ENCODE measurements at places on chromosomes 12 and 14.
A peak's percentile ranks its signal among the peaks of the same experiment; 100 is the strongest.

- H3K36me3 ChIP-seq, result no peaks in the 10 kb centered on the region
- no peak for DNase-seq
- no peak overlapping the region for H3K27ac ChIP-seq
- H3K4me1 ChIP-seq, result no peaks in the 10 kb centered on the region
- H3K4me3 ChIP-seq, result no peak overlapping the region
- no peaks in the 10 kb centered on the region for H3K27me3 ChIP-seq
Observed at GRCh38 chr12:76123259-76124212, 39.1 kb upstream of the NAP1L1 start.

DNA sequence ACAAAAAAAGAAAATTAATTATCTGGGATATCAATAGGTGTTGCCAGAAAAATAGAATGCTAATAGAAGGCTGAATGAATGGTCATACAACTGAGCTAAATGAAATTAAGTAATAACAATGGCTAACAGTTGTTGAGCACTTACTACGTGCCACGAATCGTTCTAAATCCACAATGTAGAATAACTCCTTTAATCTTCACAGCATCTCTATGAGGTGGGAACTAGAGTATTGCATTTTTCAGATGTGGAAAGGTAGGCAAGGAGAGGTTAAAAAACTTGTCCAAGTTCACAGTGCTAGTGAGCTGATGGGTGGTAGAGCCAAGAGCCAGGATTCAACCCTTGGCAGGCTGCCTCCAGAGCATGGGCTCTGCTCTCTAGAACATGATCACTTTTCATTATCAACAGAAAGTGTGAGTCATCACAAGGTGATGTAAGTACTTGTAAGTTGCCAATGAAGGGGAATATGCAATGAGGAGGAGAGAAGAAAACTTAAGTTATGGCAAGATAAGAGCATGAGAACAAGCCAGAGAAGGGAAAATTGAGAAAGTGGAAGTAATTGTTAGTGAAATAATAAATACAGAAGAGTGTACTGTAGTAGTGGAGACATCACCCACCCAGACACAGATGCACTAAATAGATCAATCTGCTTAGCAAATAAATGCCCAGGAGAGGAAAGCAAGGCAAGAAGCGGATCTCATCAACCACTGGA lies 122.1 kb downstream of the PRKD1 start:
- H3K4me1 ChIP-seq, result no peaks in the 10 kb centered on the region
- no peaks in the 10 kb centered on the region for H3K27me3 ChIP-seq
- DNase-seq, result no peak
- no peaks in the 10 kb centered on the region for H3K36me3 ChIP-seq

GRCh38 chr12:127306604-127307215 lies 960.3 kb upstream of the TMEM132C start:
- no peak overlapping the region for H3K4me3 ChIP-seq
- no peaks in the 10 kb centered on the region for H3K4me1 ChIP-seq
- no peak overlapping the region for H3K27ac ChIP-seq
- H3K27me3 ChIP-seq, result no peaks in the 10 kb centered on the region
- no peaks in the 10 kb centered on the region for H3K36me3 ChIP-seq

GRCh38 chr14:94691660-94692034 lies 78.3 kb downstream of the GSC start:
- no peak overlapping the region for H3K27ac ChIP-seq
- DNase-seq, result no peak
- no peaks in the 10 kb centered on the region for H3K27me3 ChIP-seq

- H3K27ac ChIP-seq, result peak overlapping the region; percentile 77
- no peaks in the 10 kb centered on the region for H3K4me1 ChIP-seq
- H3K4me3 ChIP-seq, result peak overlapping the region; percentile 59
- no peaks in the 10 kb centered on the region for H3K36me3 ChIP-seq
Observed at GRCh38 chr12:91178139-91178561, 4.5 kb downstream of the DCN start.

GRCh38 chr14:100371773-100372172 lies 48.6 kb downstream of the SLC25A47 start:
- H3K27me3 ChIP-seq, result no peaks in the 10 kb centered on the region
- no peaks in the 10 kb centered on the region for H3K4me1 ChIP-seq
- no peaks in the 10 kb centered on the region for H3K36me3 ChIP-seq
- no peak overlapping the region for H3K4me3 ChIP-seq
- DNase-seq, result no peak

DNA sequence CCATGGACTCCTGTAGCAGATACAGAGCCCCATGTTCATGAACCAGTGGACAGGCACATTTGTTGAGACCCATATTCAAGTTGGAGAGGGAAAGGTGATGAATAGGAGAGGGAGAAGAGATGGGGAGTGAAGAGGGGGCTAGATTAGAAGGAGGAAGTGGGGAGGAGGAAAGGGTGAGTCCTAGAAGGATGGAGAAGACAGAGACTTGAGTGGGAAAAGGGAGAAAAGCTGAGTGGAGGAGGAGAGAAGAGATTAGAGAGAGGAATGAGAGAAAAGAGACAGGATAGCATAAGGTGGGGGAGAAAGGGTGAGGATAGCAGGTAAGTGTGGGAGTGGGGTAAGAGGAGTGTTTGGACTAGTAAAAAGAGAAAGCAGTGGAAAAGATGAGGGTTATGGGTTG lies 4.9 kb upstream of the ASIC1 start:
- no peak overlapping the region for H3K4me3 ChIP-seq
- H3K36me3 ChIP-seq, result no peaks in the 10 kb centered on the region
- no peaks in the 10 kb centered on the region for H3K27me3 ChIP-seq
- peaks cover 13% of the 10 kb centered on the region for H3K4me1 ChIP-seq
- no peak overlapping the region for H3K27ac ChIP-seq
- DNase-seq, result no peak

DNA sequence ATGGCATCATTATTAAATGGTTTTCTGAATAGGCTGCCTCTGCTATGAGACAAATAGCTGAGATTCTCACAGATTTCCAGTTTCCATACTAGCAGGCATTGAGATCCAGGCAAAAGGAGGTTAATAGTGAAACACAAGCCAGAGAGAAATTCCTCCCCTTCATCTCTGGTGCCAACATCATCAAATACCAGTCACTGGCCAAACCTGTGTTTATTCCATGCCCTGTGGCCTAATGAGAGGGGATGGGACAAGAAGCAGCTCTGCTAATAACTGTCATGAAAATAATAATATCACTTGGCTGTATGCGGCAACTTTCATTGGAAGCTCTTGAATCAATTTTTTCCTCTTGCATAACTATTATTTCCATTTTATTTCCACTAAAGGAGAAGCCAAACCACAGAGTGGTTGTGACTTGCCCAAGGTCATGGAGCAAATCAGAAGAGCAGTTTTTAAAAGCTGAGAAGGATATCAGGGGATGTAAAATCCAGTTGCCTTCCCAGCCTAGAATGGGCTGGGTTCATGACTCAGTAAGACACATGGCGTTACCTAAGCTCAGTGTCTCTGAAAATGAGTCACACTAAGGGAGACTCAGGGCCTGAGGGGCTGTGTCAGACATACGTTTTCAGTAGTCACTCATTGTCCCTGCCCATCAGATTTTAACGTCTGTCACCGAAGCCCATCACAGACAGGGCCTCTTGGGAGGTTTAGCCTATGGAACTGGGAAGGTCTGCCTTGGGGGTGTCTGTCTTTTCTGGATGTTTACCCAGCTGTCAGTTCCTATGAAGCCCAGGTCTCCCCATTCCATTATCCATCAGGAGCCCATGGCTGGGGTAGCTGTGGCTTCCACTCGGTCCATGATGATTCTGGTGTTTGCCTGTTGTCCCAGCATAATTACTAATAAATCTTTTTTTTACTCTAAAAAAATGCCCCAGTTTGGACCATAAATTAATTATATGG lies 208.8 kb upstream of the EEA1 start:
- no peaks in the 10 kb centered on the region for H3K27me3 ChIP-seq
- no peak overlapping the region for H3K4me3 ChIP-seq
- peak overlapping the region; percentile 71 for H3K27ac ChIP-seq

GRCh38 chr12:90917431-90917830 lies 37.5 kb downstream of the CCER1 start:
- H3K27me3 ChIP-seq, result no peaks in the 10 kb centered on the region
- no peaks in the 10 kb centered on the region for H3K36me3 ChIP-seq
- no peak overlapping the region for H3K27ac ChIP-seq
- no peak overlapping the region for H3K4me3 ChIP-seq
- no peak for DNase-seq
- no peaks in the 10 kb centered on the region for H3K4me1 ChIP-seq

DNA sequence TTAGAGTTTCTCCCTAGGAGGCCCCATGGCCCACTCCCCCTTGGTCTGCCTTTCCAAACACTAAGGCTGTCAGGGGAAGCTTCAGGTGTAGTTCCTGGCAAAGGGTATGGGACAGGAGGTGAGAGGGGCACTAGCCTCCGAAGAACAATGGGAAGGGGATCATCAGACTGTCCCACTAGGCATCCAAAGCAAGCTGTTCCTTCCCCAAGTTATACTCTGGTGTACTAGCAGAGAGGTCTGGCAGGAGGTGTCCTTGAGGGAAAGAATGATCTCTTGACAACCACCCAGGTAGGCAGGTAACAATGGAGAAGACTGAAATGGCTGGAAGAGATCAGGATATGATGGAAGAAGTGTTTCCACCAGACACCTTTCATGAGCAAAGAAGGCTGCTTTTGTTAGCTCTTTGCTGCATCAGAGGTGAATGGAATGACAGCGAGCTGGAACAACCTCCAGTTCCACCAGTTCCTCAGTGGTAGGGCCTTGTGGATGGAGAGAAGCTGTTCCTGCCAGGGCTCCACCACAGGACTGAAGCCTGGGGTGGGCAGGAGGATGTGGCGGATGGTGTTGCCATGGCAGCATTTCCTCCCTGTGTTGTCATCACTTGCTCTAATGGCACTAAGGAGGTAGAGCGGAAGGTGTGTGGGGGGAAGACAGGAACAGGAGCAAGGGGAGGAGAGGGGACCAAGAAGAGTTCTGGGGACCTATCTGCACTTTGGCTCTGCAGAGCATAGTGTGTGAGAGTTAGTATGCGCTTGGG lies 2.3 kb upstream of the AGAP2 start:
- H3K27me3 ChIP-seq, result peaks cover 32% of the 10 kb centered on the region
- H3K4me3 ChIP-seq, result peak overlapping the region; percentile 40
- no peak overlapping the region for H3K27ac ChIP-seq
- no peaks in the 10 kb centered on the region for H3K36me3 ChIP-seq

DNA sequence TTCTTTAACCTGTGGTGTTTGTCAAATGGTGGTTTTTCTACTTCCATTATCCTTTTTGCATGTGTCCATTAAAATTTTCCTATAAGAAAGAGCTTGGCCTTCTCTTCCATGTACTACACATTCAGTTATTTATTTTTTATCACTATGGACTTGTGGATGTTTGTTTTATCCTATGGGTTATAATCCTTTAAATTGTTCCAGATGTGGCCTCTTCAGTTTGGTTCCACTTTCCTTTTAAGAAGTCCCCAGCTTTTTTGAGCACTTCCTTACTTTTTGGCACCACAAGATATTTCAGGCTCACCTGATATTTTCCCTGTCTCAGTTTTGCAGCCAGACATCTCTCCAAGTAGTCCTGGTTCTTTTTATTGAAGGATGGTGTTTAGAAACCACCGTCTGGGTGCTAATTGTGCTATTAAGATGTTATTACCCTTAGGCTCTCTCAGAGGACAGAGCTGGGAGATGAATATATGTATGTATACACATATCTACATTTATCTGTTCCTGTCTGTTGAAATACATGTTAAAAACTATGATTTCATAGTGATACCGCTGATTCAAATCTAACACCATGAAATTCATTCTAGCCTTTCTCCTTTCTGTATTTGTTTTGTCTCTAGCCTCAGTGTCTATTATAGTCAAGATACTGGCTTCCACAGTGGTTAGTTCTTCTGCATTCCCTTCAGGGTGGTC lies 408.5 kb upstream of the RGS6 start:
- H3K36me3 ChIP-seq, result no peaks in the 10 kb centered on the region
- H3K27me3 ChIP-seq, result no peaks in the 10 kb centered on the region
- no peaks in the 10 kb centered on the region for H3K4me1 ChIP-seq
- DNase-seq, result no peak

DNA sequence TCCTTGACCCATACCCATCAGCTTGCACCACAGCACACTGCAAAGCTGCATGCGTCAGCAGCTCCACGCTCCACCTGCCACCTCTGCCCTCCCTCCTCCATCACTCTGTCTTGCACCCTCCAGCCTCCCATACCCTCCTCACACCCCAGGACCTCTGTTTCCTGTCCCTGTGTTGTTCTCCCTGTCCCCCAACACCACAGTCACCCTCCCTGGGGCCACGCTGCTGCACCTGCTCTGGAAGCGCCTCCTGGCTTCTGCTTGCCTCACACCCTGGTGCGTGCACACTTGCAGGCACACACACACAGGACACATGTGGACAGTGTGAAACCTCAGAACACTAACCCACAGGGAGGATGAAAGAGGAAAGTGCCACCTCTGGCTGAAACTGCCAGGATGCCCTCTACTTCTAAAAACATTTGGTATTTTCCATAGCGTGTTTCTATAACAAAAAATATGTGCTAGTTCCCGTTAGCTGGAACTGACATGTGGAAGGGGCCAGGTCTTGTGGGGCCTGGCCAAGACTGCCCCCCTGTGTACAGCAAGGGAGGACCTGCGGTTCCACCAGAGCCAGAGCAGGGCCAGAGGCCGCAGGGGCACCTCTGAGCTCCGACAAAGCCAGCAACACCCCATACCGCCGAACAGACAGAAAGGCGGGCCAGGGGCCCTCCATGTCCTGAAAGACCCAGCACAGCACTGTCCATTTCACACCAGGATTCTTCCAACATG lies 10.0 kb downstream of the BRF1 start:
- no peaks in the 10 kb centered on the region for H3K36me3 ChIP-seq
- no peak for DNase-seq
- H3K27ac ChIP-seq, result no peak overlapping the region
- H3K4me1 ChIP-seq, result no peaks in the 10 kb centered on the region
- H3K4me3 ChIP-seq, result no peak overlapping the region
- H3K27me3 ChIP-seq, result no peaks in the 10 kb centered on the region

DNA sequence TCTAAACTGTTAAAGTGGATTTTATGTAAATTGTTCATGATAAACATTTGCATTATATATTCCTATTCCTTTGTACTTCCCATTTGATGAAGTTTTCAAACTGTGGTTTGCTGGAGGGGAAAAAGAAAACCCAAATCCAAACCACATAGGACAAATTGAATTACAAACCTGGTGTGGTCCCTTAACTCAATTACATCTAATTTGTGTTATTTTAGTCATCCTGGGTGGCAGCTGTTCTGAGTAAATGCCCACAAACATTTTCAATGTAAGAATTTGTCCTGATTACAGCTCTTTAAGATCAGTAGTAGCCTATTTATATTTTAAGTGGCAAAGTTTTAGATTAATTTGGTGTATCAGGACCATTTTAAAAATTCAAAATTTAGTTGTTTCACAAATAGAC lies 153.9 kb downstream of the RAD51B start:
- no peak for DNase-seq
- H3K4me1 ChIP-seq, result no peaks in the 10 kb centered on the region
- no peaks in the 10 kb centered on the region for H3K27me3 ChIP-seq
- H3K27ac ChIP-seq, result no peak overlapping the region
- H3K4me3 ChIP-seq, result no peak overlapping the region

DNA sequence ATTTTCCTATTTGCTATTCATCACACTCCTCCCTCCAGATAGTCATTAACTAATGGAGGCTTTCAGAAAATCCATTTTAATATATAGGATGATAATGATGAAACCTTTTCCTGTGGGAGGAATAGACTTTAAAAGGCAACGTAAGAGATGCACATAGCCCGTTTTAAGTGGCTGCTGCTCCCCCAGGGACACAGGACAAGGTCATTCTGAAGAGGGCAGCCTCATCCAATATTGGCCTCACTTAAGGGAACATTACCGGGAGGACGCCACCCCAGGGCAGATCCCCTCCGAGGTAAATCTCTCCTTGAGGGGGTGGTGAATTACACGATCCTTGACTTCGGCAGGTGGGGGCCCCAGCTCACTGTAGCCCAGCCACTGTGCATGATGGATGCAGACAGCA lies 131.9 kb downstream of the PIWIL1 start:
- no peaks in the 10 kb centered on the region for H3K4me1 ChIP-seq
- H3K36me3 ChIP-seq, result no peaks in the 10 kb centered on the region
- DNase-seq, result no peak
- no peak overlapping the region for H3K4me3 ChIP-seq
- H3K27me3 ChIP-seq, result no peaks in the 10 kb centered on the region
- no peak overlapping the region for H3K27ac ChIP-seq
